ENCODE measurements at places on chromosomes 7 and 10.

DNA sequence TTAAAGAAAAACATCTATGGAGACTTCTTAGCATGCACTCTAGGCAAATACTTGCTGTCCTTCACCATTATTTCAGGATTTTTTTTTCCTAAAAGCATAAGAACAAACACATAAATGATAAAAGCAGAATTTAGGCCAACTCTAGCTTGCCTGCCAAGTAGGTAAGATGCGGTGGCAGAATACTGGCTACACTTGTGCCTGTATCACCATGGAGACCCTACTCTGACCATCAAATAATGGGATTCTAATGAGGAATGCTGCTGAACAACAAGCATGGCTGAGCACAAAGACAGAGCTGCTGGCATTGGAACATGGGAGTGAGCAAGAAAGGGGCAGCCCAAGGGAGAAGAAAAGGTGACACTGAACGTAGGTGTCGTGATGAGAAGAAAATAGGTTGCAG, 18.5 kb upstream of the TAS2R40 start:
- H3K27ac ChIP-seq: no peak overlapping the region
- H3K27me3 ChIP-seq: no peaks in the 10 kb centered on the region
- H3K4me3 ChIP-seq: no peak overlapping the region
- no peak for DNase-seq

- H3K36me3 ChIP-seq: no peaks in the 10 kb centered on the region
- H3K4me3 ChIP-seq: no peak overlapping the region
- no peak overlapping the region for H3K27ac ChIP-seq
- H3K27me3 ChIP-seq: no peaks in the 10 kb centered on the region
- no peak for DNase-seq
Measured at GRCh38 chr7:82694022-82694421, 250.4 kb upstream of the CACNA2D1 start.

DNA sequence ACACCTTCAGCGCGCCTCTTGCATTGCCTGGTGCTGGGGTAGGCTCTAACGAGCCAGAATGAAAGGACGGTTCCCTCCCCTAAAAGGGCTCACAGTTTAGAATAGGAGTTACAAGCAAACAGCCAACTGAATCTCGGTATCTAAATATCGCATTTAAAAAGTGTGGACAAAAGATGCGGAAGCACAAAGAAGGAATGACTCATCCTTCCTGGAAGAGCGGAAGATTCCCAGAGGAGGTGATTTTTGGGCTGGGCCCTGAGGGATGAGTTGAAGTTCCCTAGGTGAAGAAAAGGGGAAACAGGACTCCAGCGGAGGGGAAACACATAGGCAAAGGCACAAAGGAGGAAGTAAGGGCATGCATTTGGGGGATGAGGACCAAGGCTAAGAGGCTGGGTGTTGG, 29.9 kb downstream of the SRRM3 start:
- peaks cover 4% of the 10 kb centered on the region for H3K27me3 ChIP-seq
- H3K27ac ChIP-seq: no peak overlapping the region
- H3K36me3 ChIP-seq: no peaks in the 10 kb centered on the region
- no peak for DNase-seq

GRCh38 chr7:111942450-111943081, 263.6 kb downstream of the DOCK4 start:
- no peak for DNase-seq
- no peak overlapping the region for H3K27ac ChIP-seq
- H3K4me1 ChIP-seq: no peaks in the 10 kb centered on the region

DNA sequence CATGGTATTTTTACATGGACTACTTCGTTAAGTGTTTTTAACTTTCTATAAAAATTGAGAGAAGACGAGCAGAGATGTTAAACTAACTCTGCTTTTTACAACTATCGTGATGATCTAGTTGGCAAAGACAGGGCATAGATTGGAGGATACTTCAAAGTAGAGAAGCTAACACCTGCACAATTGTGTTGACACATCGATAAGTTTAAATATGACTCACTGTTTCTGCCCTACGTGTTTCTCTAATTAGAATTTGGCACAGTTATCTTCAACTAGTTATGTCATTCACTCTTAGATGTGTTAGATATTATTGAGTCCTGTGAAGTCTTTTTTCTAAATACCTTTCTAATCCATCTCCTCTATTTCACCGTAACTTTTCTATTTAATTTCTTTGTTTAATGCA, 68.5 kb upstream of the FERD3L start:
- no peaks in the 10 kb centered on the region for H3K4me1 ChIP-seq
- H3K4me3 ChIP-seq: no peak overlapping the region

- no peak overlapping the region for H3K4me3 ChIP-seq
- H3K36me3 ChIP-seq: no peaks in the 10 kb centered on the region
- H3K27ac ChIP-seq: no peak overlapping the region
- peaks cover 11% of the 10 kb centered on the region for H3K4me1 ChIP-seq
- no peaks in the 10 kb centered on the region for H3K27me3 ChIP-seq
Measured at GRCh38 chr10:110863361-110863760, 8.4 kb upstream of the PDCD4 start.

DNA sequence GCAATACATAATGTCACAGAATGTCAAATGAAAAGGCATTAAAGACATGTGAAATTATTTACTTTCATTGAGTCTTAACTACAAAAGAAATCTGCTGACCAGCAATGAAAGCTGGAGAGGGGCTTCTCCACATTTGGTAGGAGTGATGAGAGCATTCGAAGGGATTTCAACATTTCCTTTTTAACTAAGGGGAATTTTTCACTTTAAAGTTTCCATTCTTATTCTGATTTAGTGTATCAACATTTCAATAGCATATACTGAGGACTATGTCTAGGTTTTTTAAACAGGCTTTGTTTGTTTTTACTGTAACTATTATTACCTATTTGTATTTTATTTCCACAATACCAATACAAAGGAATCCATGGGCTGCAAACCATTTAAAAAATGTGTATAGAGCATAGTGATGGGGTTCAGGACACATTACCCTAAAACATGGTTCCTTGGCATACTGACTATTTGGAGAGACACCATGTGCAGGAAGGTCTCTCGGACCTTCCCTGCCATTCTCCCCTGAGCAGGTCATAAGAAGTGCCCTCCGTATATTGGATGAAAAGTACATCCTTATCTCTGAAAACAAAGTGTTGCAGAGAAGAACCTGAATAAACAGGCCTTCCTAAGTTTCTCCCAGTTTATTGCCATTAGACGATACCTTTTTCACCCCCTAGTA, 278.7 kb downstream of the DOCK4 start:
- no peak overlapping the region for H3K27ac ChIP-seq
- no peaks in the 10 kb centered on the region for H3K36me3 ChIP-seq
- H3K4me3 ChIP-seq: no peak overlapping the region
- no peaks in the 10 kb centered on the region for H3K4me1 ChIP-seq

- DNase-seq: no peak
- H3K4me3 ChIP-seq: no peak overlapping the region
- H3K27ac ChIP-seq: no peak overlapping the region
- H3K27me3 ChIP-seq: no peaks in the 10 kb centered on the region
- no peaks in the 10 kb centered on the region for H3K36me3 ChIP-seq
Measured at GRCh38 chr7:106165337-106165736, 53.2 kb upstream of the SYPL1 start.

- H3K36me3 ChIP-seq: no peaks in the 10 kb centered on the region
- H3K4me3 ChIP-seq: no peak overlapping the region
- no peak for DNase-seq
- H3K27ac ChIP-seq: no peak overlapping the region
Measured at GRCh38 chr10:8013006-8013405, 41.5 kb upstream of the GATA3 start.

DNA sequence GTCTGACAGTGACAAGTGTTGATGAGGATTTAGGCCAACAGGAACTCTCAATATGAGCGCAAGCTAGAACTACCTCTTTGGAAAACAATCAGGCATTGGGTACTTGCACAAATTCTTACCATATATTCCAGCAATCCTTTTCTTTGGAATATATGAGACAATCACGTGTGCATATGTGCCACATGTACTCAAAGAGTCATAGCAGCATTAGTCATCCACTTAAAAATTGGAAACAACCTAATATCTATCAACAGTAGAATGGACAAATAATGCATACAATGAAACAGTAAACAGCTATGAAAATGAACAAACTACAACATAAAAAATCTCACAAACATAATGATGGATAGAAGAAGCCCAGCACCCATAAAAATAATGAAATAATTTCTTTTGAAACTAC, 179.7 kb downstream of the GLI3 start:
- H3K4me1 ChIP-seq: no peaks in the 10 kb centered on the region
- no peak overlapping the region for H3K4me3 ChIP-seq
- no peak overlapping the region for H3K27ac ChIP-seq
- no peak for DNase-seq
- no peaks in the 10 kb centered on the region for H3K36me3 ChIP-seq

DNA sequence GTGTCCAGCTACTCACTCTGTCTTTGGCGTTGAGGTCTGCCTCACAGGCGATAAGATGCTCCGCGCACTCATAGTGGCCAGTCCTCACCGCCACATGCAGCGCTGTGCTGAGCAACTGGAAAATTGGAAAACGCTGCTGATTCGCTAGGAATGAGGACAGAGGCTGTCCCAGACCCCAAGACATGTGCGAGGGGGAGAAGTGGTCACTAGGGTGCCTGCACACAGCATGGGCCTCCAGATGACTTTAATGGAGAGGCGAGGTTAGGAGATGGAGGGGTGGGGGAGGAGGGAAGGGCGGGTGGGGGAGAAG, 5.2 kb downstream of the ANKRD1 start:
- no peaks in the 10 kb centered on the region for H3K36me3 ChIP-seq
- no peak overlapping the region for H3K27ac ChIP-seq
- no peak for DNase-seq
- no peak overlapping the region for H3K4me3 ChIP-seq

DNA sequence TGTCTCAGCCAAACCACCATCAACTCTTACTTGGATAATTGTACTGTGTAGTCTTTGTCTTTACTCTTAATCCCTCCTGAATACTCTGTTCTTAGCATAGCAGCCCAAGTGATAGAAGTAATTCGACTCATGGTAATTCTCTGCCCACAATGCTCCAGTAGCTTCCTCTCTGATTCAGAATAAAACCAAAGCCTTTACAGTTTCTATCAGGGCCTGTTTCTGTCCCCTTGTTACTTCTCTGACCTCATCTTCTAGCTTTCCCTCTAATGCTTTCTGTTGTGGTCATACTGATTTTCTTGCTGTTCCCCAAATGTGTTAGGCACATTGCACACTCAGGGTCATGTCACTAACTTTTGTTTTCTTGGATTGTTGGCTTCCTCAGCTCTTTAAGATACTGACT, 8.0 kb downstream of the ZNF518A start:
- no peaks in the 10 kb centered on the region for H3K27me3 ChIP-seq
- DNase-seq: no peak
- H3K4me1 ChIP-seq: no peaks in the 10 kb centered on the region
- no peak overlapping the region for H3K4me3 ChIP-seq
- no peak overlapping the region for H3K27ac ChIP-seq
- H3K36me3 ChIP-seq: peaks cover 6% of the 10 kb centered on the region

GRCh38 chr7:102147008-102147407, 139.7 kb upstream of the SH2B2 start:
- no peak for DNase-seq
- H3K4me3 ChIP-seq: no peak overlapping the region
- H3K27ac ChIP-seq: no peak overlapping the region

- H3K4me1 ChIP-seq: peaks cover 3% of the 10 kb centered on the region
- no peak overlapping the region for H3K4me3 ChIP-seq
- no peaks in the 10 kb centered on the region for H3K27me3 ChIP-seq
- peak overlapping the region; percentile 66 for H3K27ac ChIP-seq
- H3K36me3 ChIP-seq: peaks cover 7% of the 10 kb centered on the region
- no peak for DNase-seq
Measured at GRCh38 chr10:33224251-33224965, 110.1 kb downstream of the NRP1 start.

- H3K4me3 ChIP-seq: no peak overlapping the region
- no peaks in the 10 kb centered on the region for H3K27me3 ChIP-seq
Measured at GRCh38 chr7:68977385-68978055, 620.8 kb upstream of the AUTS2 start.

GRCh38 chr7:493661-494251, 25.9 kb downstream of the PDGFA start:
- H3K27ac ChIP-seq: no peak overlapping the region
- H3K4me1 ChIP-seq: peaks cover 11% of the 10 kb centered on the region
- H3K4me3 ChIP-seq: peak overlapping the region; percentile 17
- H3K36me3 ChIP-seq: no peaks in the 10 kb centered on the region
- no peak for DNase-seq

- DNase-seq: no peak
- H3K4me3 ChIP-seq: no peak overlapping the region
- no peak overlapping the region for H3K27ac ChIP-seq
- 0 out of 2 replicates have a peak, but pooled peaks cover 4% of the 10 kb centered on the region for H3K4me1 ChIP-seq
- no peaks in the 10 kb centered on the region for H3K36me3 ChIP-seq
Measured at GRCh38 chr10:71069909-71070666, 142.3 kb upstream of the UNC5B start.

DNA sequence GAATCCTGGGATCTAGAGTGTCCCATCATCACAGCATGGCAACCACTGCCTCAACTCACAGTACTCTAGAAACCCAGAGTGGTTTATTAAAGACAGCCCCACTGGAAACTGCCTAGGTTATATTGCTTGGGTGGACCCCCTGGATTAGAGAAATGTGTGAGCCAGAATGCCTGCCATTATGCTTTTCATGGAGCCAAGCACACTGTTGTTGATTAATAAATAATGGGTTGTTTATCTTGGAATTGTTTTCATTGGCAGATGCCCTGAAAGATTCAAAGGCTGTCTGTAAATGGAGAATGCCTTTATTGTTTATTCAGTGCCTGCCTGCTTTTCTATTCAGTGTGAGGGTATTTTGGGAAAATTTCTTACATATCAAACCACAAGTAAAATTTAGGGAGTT, 52.1 kb downstream of the GNAI1 start:
- peaks cover 9% of the 10 kb centered on the region for H3K4me1 ChIP-seq
- H3K36me3 ChIP-seq: no peaks in the 10 kb centered on the region
- no peak for DNase-seq

DNA sequence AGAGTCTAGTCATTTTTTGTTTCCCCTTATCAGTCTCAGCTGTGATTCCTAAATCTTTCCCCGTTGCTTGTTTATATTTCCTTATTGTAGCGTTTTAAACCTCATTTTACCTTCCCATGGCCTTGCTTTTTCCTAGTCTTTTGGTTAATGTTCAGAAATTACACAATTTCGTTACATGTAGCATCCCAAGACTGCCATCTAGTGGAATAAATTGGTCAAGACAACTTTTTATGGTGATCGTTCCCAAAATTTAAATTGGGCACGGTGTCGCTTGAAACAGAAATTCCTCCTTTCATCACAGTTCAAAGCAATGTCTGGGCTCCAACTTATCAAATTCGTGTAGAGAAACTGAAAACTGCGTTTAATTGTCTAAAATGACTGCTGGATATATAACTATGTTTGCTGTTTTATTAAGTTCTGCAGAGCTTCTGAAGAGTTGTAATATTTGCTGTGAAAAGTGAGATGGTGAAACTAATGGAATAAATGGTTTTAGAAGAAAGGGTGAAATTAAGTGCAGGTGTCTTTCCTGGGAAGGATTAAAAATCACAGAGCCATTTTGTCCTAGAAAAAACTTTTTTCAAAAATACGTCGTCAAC, 370.2 kb downstream of the PHF14 start:
- H3K4me3 ChIP-seq: no peak overlapping the region
- peak; percentile 46 for DNase-seq
- no peak overlapping the region for H3K27ac ChIP-seq
- H3K36me3 ChIP-seq: no peaks in the 10 kb centered on the region

All from Panc1 (cell line).